HL-60 (cell line): ENCODE measurements at places on chromosomes 3 and 15.
A peak's percentile ranks its signal among the peaks of the same experiment; 100 is the strongest.

DNA sequence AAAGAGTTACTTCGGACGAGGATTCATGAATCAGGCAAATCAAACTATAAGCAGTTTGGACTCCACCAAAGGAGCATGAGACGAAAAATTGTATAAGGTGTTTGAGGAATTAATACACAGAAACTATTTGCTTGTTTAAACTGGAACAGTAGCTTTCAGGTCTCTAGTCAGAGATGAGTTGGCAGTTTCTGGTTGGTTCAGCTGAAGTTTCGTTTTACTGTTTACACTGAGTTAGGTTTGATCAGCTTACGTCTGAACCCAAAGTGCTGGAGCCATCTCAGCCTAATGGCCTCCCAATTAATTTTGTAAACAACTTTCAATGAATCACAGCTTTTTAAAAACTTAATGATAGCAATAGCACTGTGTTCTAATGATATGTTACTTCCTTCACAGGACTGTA is 703.7 kb downstream of the NLGN1 start:
- DNase-seq: no peak

- no peak for DNase-seq
These were observed 48.4 kb downstream of the DTWD1 start for GRCh38 chr15:49669288-49669687.

- no peak for DNase-seq
These were observed 56.2 kb downstream of the ROPN1B start for GRCh38 chr3:126025116-126025729.

DNA sequence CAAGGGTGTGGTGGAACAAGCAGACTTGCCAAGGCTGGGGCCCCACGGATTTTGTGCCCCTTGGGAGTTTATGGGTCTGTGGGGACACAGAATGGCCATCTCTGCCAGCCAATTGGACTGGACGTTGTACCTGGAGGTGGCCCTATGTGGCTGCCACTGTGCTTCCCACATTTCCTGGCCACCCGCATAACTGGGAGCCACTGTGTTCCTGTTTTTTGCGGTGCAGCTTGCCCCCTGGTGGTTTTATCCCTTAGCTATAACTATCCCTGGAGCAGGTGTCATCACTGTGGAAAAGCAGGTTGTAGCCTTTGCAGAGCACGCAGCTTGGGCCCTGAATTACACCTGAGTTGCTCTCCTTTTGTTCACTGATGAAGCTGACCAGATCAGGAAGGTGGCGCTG is 306.3 kb downstream of the ZPLD1 start:
- no peak for DNase-seq

DNA sequence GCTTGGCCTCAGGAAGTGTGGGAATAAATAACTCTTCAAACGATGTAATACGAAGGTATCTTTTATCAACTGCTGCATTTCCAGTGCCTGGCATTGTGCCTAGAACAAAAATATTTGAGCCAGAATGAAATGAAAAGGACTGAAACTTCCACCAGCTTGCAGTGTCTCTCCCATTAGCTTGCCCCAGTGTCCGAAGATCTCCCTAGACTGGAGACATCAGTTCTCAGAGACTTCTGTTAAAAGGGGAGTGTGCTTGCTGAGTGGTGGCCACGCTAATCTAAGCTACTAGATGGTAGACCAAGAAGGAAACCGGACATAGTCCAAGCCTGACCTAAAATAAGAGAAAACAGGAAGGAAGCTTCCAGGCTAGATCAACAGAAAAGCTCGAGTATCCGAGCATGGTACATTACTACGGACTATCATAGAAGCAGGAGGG is 28.6 kb downstream of the KCNAB1 start:
- no peak for DNase-seq

- DNase-seq: no peak
These were observed 95.4 kb downstream of the LSM3 start for GRCh38 chr3:14273901-14274611.

- peak; percentile 57 for DNase-seq
These were observed 84.0 kb upstream of the SKOR1 start for GRCh38 chr15:67741308-67741707.

DNA sequence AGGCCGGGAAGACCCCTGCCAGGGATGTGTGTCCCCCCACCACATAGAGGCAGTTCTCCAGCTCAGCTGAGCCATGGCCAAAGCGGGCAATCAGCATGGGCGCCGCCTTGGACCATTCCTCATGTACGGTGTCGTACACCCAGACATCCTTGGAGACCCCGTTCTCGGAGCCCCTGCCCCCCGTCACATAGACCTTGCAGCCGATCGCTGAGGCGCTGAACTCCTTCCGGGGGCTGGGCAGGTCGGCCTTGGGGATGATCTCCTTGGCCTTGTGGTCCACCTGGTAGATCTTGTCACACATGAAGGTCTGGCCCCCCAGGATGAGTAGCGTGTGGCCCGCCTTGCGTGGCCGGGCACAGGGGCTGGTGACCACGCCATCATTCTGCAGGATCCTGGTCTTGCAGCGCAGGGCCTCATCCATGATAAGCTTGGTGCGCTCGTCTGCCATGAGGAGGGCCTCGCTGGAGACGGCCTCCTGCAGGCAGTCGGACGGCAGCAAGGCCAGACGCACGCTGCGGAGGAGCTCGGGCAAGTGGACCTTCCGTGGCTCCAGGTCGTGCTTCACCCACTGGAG is 26.0 kb downstream of the KLHL25 start:
- DNase-seq: no peak

DNA sequence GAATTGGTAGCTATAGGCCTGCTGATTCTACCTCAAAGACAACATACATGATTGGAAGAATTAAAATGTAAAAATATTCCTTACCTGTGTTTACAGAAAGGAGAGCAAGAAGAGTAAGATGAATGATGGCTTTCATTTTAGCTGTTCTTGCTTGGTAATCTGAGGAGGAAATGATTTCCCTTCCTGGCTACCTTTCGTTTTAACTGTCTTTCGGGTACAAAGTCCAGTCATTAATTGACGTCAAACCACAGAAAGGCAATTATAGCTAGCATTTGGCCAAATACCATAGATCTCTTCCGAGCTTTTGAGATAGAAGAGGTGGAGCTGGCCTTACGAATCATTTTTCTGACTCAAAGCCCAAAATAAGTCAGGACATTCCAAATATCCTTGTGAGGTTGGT is at the start of gene MUC13:
TSS of gene MUC13 (minus strand) at position 175 of the 400 bp plus-strand sequence. CDS start at position 136, 39 bp downstream.
- no peak for DNase-seq
